T-helper 1 cell (primary cell): ENCODE measurements at places on chromosomes 2 and 18.

DNA sequence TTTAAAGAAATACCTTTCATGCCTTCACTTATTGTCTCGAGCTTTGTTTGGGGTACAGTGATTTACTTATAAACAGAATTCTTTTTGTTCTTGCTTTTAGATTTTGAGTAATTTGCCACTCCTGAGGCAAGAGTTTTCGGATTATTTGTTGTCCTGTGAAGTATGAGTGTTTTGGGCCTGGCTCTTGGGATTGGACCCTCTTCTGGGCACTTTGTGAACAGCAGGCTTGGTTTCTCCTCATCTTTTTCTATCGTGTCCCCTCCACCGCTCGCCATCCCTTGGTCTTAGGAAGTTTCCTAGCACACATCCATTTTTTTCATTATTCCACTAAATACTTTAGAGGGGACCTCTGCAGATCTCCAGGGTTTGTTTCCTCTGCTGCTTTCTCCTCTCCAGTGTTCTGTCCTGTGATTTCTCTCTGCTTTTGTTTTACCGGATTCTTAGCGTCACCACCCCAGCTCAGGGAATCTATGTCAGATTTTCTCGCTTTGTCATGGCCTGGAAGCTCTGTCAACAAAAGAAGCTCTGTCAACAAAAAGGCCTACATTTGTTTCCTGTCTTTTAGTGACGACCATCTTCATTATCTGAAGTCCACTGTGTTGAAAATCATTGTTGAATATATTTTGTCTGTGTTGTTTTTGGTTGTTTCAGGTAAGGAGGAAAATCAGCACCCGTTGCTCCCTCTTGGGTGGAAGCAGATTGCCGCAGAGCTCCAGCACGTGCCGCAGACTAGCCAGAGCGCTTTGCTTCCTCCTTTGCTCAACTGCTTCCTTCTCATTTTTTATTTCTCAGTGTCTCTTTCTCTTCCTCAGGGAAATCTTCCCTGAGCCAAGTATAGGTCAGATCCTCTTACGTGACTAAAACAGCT is 27.8 kb downstream of the ANKRD62 start:
- no peak for DNase-seq

- DNase-seq: no peak
These were observed 2.2 kb downstream of the RTP5 start for GRCh38 chr2:241871538-241872312.

DNA sequence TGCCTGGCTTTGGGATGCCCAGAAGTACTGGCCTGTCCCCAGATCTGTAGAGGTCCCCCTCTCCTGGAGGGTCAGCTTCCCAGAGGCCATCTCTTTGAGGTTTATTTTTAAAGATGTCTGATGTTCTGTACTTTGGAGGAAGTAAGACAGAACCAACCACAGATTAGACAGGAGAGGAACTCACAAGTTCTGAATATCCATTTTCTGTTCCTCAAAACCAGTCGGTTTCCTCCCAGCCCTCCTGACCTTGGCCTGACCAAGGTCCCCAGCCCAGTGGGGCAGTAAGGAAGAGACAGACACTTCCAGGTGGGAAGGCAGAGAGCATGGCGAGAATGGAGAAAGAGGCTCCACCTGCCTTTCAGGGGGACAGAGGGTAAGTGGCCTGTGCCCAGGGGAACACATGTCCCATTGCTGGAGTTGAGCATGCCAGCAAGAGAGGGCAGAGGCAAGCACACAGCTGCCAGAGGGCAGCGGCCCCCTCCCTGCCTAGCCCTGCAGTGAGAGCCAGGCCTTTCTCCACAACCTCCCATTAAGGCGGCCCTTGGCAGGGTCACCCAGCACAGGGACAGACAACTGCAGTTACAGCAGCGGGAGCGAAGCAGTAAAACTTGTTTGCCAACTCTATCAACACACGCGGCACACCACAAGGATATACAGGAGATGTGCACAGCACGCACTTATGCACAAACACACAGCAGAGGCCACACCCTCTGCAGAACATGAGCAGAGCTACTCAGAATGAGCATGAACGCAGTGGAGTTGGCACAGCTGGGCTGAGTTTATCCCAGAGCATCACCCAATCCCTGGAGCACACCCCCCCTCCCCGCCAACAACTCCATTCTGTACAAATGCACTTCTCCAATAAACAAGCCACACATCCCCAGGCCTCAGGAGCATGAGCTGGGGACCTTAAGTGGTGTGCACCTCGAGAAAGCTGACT is 18.5 kb upstream of the SEMA4C start:
- no peak for DNase-seq

GRCh38 chr2:37180006-37180639 is 8.3 kb downstream of the SULT6B1 start:
- DNase-seq: no peak

GRCh38 chr2:235268535-235268934 is 225.3 kb upstream of the AGAP1 start:
- no peak for DNase-seq

DNA sequence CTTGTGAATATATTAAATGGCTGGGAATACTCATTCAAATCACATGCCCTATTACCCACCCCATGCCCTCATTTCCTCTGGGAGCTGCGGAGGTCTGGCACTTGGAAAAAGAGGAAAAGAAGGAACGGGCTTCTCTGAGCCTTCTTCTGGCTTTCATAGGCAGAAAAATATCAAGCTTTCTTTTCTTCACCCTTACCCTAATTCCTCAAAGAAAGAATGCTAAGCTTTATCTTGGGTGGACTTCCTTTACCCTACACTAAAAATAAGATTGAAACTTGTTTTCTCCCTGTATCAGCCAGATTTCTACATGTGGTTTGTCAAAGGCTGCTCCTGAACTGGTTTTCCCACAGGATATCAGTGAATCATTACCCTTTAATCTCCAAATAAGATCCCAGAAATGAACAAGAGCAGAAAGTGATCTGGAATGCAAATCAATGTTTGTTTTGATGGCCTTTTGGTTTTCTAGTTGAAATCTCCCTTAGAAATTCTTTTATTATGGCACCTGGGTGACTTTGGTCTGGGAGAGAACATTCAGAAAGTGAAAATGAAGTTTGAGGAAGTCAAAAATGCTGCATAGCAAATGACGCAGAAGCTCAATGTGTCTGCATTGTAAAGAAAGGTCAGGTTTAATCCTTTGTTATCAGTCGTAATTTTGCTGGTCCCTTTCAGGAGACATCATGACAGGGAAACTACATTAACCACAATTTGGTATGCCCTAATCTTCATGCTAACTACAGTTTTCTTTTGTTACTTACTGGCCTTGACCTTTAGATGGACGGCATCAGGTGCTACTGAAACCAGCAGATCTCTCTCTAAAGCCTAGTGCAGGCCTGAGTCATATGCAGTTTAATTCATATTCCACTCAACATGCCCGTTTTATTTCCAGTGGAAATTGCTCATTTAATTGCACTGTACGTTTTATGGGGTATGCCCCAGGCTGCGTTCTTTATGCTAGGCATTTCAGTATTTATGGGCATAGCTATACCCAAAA is 46.6 kb upstream of the HNRNPA3 start:
- no peak for DNase-seq

GRCh38 chr2:20231598-20232026 is 6.7 kb upstream of the SDC1 start:
- DNase-seq: no peak

- no peak for DNase-seq
These were observed 47.7 kb upstream of the MEIS1 start for GRCh38 chr2:66387016-66387753.

- DNase-seq: no peak
These were observed 3.0 kb downstream of the SAP130 start for GRCh38 chr2:128024816-128025215.

GRCh38 chr18:56388571-56388970 is 249.8 kb downstream of the TXNL1 start:
- DNase-seq: no peak

GRCh38 chr2:95077861-95078603 is 43.6 kb downstream of the MRPS5 start:
- DNase-seq: no peak

GRCh38 chr2:120589771-120590608 is 145.7 kb upstream of the GLI2 start:
- DNase-seq: no peak
